ENCODE measurements at places on chromosomes 6 and 20. TPM values are rescaled to one million over a fixed set of nuclear protein-coding genes. Genes with fewer than 3 reads are reported as not detected.
A peak's percentile ranks its signal among the peaks of the same experiment; 100 is the strongest.

GRCh38 chr20:22524393-22525015, 59.9 kb downstream of the FOXA2 start:
- H3K4me3 ChIP-seq, result no peak overlapping the region
- H3K4me1 ChIP-seq, result no peaks in the 10 kb centered on the region
- no peaks in the 10 kb centered on the region for H3K36me3 ChIP-seq
- no peak overlapping the region for H3K27ac ChIP-seq
- H3K27me3 ChIP-seq, result peaks cover 4% of the 10 kb centered on the region

DNA sequence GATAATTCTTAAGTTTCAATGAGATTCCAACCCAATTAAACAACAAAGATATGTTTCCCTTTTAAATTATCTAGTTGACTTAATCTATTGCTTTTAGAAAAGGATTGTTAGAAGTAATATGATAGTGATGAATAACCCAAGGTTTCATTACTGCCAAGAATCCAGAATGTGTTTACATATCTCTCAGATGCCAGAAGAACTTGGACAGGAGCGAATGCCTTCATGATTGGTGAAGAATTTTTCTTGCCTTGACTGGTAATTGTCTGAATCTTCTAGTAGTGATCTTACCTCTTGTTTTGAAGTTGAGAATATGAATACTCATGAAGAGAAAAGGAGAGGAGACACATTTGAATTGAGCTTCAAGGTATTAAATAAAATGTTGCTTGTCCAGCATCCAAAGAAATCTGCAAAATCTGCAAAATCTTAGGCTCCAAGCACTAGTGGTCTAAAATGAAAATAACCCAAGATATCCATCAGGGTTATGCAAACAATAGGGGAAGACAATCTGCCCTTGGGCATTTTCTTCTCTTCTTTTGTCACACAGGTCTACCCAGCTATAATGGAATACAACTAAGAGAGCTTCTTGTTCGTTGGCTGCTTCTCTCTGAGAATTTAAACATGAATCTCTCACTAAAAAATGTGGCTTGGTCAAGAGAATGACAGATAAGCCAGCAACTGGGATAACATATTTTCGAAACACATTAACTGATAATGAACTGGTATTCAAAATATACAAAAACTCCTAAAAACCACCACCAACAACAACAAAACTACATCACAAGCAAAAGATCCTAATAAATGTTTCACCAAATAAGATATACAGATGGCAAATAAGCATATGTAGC, 928.9 kb downstream of the EYS start:
- no peaks in the 10 kb centered on the region for H3K27me3 ChIP-seq
- no peaks in the 10 kb centered on the region for H3K36me3 ChIP-seq
- no peak for DNase-seq
- no peak overlapping the region for H3K4me3 ChIP-seq

DNA sequence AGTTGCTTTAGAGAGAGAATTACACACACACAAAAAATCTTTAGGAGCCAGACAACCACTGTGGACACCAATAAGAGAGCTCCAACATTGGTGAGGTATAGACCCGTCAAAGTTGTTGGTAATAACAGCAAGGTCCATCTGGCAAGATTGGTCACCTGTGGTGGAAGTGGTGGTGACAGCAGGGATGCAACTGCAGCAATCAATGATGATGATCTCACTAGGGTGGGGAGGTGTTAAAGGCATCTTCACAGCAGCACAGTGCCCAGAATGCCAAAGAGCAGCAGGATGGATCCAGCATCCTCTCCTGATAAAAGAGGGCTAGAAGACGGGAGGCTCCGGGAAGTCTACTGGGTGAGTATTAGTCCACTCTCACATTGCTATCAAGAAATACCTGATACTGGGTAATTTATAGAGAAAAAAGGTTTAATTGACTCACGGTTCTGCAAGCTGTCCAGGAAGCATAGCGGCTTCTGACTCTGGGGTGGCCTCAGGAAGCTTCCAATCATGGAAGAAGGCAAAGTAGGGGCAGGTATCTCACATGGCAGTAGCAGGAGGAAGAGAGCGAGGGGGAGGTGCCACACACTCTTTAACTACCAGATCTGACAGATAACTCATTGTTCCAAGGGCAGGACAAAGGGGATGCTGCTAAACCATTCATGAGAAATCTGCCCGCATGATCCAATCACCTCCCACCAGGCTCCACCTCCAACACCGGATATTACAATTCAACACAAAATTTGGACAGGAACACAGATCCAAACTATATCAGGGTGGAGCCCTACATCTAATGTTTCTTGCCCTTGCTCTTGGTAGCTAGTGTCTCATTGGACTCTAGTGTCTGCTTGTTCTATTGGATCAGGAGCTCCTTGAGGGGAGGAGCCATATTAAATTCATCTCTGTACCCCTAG, 48.9 kb downstream of the KLHL31 start:
- no peaks in the 10 kb centered on the region for H3K4me1 ChIP-seq
- no peaks in the 10 kb centered on the region for H3K27me3 ChIP-seq
- DNase-seq, result no peak
- H3K27ac ChIP-seq, result no peak overlapping the region
- H3K36me3 ChIP-seq, result no peaks in the 10 kb centered on the region

- H3K36me3 ChIP-seq, result no peaks in the 10 kb centered on the region
- DNase-seq, result no peak
- no peak overlapping the region for H3K4me3 ChIP-seq
- H3K27me3 ChIP-seq, result no peaks in the 10 kb centered on the region
- H3K4me1 ChIP-seq, result no peaks in the 10 kb centered on the region
- no peak overlapping the region for H3K27ac ChIP-seq
Observed at GRCh38 chr6:129009851-129010250, 126.9 kb downstream of the LAMA2 start.

GRCh38 chr20:50267041-50267865, 76.6 kb downstream of the CEBPB start:
- H3K4me1 ChIP-seq, result peaks cover 13% of the 10 kb centered on the region
- no peak overlapping the region for H3K4me3 ChIP-seq
- H3K36me3 ChIP-seq, result no peaks in the 10 kb centered on the region
- peak; percentile 96 for DNase-seq
- no peaks in the 10 kb centered on the region for H3K27me3 ChIP-seq
- H3K27ac ChIP-seq, result peak overlapping the region; percentile 83

GRCh38 chr6:161889324-161889723, 615.5 kb upstream of the AGPAT4 start:
- H3K4me1 ChIP-seq, result no peaks in the 10 kb centered on the region
- no peak overlapping the region for H3K27ac ChIP-seq
- DNase-seq, result no peak
- H3K4me3 ChIP-seq, result no peak overlapping the region
- no peaks in the 10 kb centered on the region for H3K27me3 ChIP-seq
- H3K36me3 ChIP-seq, result no peaks in the 10 kb centered on the region

Gene CST2
- not detected for total RNA-seq

Gene HMGCLL1
- 3.7 TPM for total RNA-seq

Data from breast epithelium (tissue), 4 donors.